IMR-90 (cell line): ENCODE measurements at places on chromosomes 13 and 19. TPM values are rescaled to one million over a fixed set of nuclear protein-coding genes. Genes with fewer than 3 reads are reported as not detected.
A peak's percentile ranks its signal among the peaks of the same experiment; 100 is the strongest.

GRCh38 chr19:55345101-55345817 is 5.6 kb downstream of the KMT5C start:
- H3K36me3 ChIP-seq = peaks cover 18% of the 10 kb centered on the region; the same call in 1 of the 2 replicates
- no peaks in the 10 kb centered on the region for H3K27me3 ChIP-seq
- H3K27ac ChIP-seq = no peak overlapping the region
- H3K4me1 ChIP-seq = peaks cover 10% of the 10 kb centered on the region
- no peak overlapping the region for H3K4me3 ChIP-seq

GRCh38 chr19:932648-933552 is 7.1 kb downstream of the ARID3A start:
- peak overlapping the region; percentile 98 for H3K27ac ChIP-seq
- no peaks in the 10 kb centered on the region for H3K27me3 ChIP-seq
- peaks cover 33% of the 10 kb centered on the region for H3K4me1 ChIP-seq
- peak overlapping the region; percentile 19; the same call in 1 of the 2 replicates for H3K4me3 ChIP-seq
- H3K36me3 ChIP-seq = peaks cover 52% of the 10 kb centered on the region

- no peak for DNase-seq
- H3K27me3 ChIP-seq = no peaks in the 10 kb centered on the region
- no peak overlapping the region for H3K4me3 ChIP-seq
- no peaks in the 10 kb centered on the region for H3K36me3 ChIP-seq
- no peaks in the 10 kb centered on the region for H3K4me1 ChIP-seq
Observed at GRCh38 chr13:74979703-74980102, 502.3 kb downstream of the TBC1D4 start.

DNA sequence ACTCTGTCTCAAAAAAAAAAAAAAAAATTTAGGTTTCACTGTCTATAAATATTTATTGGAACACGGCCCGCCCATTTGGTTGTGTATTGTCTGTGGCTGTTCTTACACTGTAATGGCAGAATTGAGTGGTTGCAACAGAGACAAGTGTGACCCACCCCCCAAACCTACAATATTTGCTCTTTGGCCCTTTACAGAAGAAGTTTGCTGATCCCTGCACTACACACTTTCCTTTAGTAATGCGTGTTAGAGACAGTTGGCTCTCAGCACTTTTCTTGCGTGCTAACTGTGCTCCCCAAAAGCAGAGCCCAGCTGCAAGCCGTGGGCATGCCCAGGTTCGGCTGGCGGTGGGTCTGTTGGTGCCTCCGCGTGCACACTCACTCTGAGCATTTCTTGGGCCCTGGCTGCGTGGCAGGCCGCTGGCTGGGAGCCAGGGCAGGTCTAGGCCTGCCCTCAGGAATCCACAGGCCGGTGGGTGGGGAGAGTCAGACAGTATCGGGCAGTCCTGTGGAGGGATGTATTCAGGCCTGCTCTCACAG is 72.6 kb downstream of the SIPA1L3 start:
- peaks cover 32% of the 10 kb centered on the region for H3K4me1 ChIP-seq
- no peaks in the 10 kb centered on the region for H3K27me3 ChIP-seq
- H3K27ac ChIP-seq = peak overlapping the region; percentile 26; the same call in 1 of the 2 replicates
- no peak for DNase-seq

- DNase-seq = no peak
- no peaks in the 10 kb centered on the region for H3K36me3 ChIP-seq
- peaks cover 2% of the 10 kb centered on the region; the same call in 1 of the 2 replicates for H3K27me3 ChIP-seq
- H3K27ac ChIP-seq = no peak overlapping the region
- H3K4me3 ChIP-seq = no peak overlapping the region
Observed at GRCh38 chr13:34340534-34340933, 522.6 kb downstream of the RFC3 start.

GRCh38 chr19:45061965-45062364 is 14.3 kb downstream of the ZNF296 start:
- H3K36me3 ChIP-seq = peaks cover 74% of the 10 kb centered on the region
- H3K27me3 ChIP-seq = no peaks in the 10 kb centered on the region
- no peak overlapping the region for H3K27ac ChIP-seq
- no peak for DNase-seq
- no peaks in the 10 kb centered on the region for H3K4me1 ChIP-seq

GRCh38 chr13:72530471-72530870 is 197.0 kb downstream of the MZT1 start:
- peak; percentile 4 for DNase-seq
- no peak overlapping the region for H3K4me3 ChIP-seq
- no peak overlapping the region for H3K27ac ChIP-seq
- no peaks in the 10 kb centered on the region for H3K36me3 ChIP-seq

GRCh38 chr13:41971848-41972247 is 10.9 kb upstream of the VWA8 start:
- no peak overlapping the region for H3K27ac ChIP-seq
- no peaks in the 10 kb centered on the region for H3K36me3 ChIP-seq
- no peak for DNase-seq
- no peaks in the 10 kb centered on the region for H3K27me3 ChIP-seq
- no peak overlapping the region for H3K4me3 ChIP-seq

GRCh38 chr13:99376132-99376531 is 68.9 kb upstream of the GPR183 start:
- H3K27ac ChIP-seq = no peak overlapping the region
- no peak overlapping the region for H3K4me3 ChIP-seq
- no peaks in the 10 kb centered on the region for H3K4me1 ChIP-seq
- H3K36me3 ChIP-seq = peaks cover 6% of the 10 kb centered on the region; the same call in 1 of the 2 replicates

- no peak overlapping the region for H3K27ac ChIP-seq
- H3K36me3 ChIP-seq = no peaks in the 10 kb centered on the region
- H3K4me1 ChIP-seq = no peaks in the 10 kb centered on the region
- DNase-seq = no peak
- no peak overlapping the region for H3K4me3 ChIP-seq
Observed at GRCh38 chr19:1718420-1719291, 34.6 kb upstream of the ONECUT3 start.

- H3K27me3 ChIP-seq = no peaks in the 10 kb centered on the region
- DNase-seq = no peak
- H3K36me3 ChIP-seq = peaks cover 39% of the 10 kb centered on the region
- H3K4me1 ChIP-seq = no peaks in the 10 kb centered on the region
- no peak overlapping the region for H3K27ac ChIP-seq
Observed at GRCh38 chr19:38162094-38162493, 61.9 kb downstream of the DPF1 start.

GRCh38 chr19:7006135-7006704 is 15.0 kb downstream of the MBD3L2B start:
- H3K27ac ChIP-seq = no peak overlapping the region
- H3K36me3 ChIP-seq = no peaks in the 10 kb centered on the region
- DNase-seq = no peak
- no peaks in the 10 kb centered on the region for H3K27me3 ChIP-seq
- no peaks in the 10 kb centered on the region for H3K4me1 ChIP-seq

EFNB2 gene
- 5.4 and 6.9 TPM in 2 replicates for total RNA-seq

DZIP1 gene
- total RNA-seq = 12.2 and 16.9 TPM in 2 replicates

MFSD12 gene
- total RNA-seq = 20.4 and 25.0 TPM in 2 replicates

KASH5 gene
- total RNA-seq = not detected in 2 replicates

LRRC63 gene
- total RNA-seq = not detected in 2 replicates
